ENCODE measurements at places on chromosomes 3 and 15. TPM values are rescaled to one million over a fixed set of nuclear protein-coding genes. Genes with fewer than 3 reads are reported as not detected.

TPRG1 gene
- not detected for total RNA-seq

DZIP1L gene
- total RNA-seq, result 9.9 TPM

ACP3 gene
- not detected for total RNA-seq

UBA5 gene
- total RNA-seq, result 47.7 TPM

ACTC1 gene
- 4.8 TPM for total RNA-seq

HHLA2 gene
- total RNA-seq, result not detected

KCNAB1 gene
- total RNA-seq, result not detected

PAK2 gene
- 77.4 TPM for total RNA-seq

RLBP1 gene
- not detected for total RNA-seq

UNC13C gene
- total RNA-seq, result not detected

CCDC39 gene
- not detected for total RNA-seq

Data from HFFc6 (cell line).